ENCODE measurements at places on chromosomes 6 and 20.

DNA sequence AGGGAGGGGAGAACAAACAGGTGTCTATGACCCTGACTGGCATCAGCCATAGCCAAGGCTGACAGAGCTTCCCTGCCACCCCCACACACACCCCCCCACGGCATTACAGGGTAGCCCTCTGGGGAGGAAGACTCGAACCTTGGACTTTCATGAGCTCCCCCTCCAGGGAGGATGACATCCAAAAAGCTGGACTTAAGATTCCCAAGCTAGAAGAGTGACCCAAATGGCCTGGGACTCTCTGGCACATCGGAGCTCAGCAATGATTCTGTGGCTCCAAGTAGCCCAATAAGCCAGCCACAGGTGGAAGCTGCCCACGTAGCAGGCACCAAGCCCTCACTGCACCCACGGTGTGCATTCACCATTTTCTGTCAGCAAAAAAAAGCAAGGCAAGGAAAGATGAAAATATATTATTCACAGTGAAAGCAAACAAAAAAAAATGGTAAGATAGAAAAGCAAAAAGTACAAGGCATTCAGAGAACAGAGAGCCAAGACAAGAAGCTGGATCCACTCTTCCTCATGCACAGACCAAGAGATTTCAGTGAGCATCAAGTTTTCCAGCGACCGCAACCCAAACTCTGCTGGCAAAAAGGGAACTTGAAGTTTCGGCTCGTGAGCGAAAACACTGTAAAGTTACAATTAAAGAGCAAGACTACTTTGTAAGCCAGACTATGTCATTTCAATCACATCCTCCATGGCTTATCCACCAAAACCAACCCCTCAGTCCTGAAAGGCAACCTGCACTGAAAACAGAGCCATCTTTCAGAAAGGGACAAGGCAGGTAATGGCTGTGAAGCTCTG is 10.9 kb downstream of the JAG1 start:
- DNase-seq: no peak

DNA sequence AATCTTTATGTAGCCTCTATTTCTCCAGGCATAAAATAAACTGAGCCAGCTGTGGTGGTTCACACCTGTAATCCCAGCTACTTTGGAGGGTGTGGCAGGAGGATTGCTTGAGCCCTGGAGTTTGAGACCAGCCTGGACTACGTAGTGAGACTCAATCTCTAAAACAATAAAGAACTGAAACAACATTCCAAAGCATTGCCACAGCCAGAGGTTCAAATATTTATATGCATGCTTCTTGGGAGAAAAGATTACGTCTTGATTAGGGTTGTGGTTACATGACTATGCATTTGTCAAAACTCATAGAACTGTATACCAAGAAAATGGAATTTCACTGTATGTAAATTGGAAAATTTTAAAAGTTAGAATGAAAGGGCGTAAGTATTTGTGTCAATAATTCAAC is 27.7 kb upstream of the PAX1 start:
- DNase-seq: no peak

GRCh38 chr6:34865107-34865506 is 22.7 kb downstream of the TAF11 start:
- no peak for DNase-seq

DNA sequence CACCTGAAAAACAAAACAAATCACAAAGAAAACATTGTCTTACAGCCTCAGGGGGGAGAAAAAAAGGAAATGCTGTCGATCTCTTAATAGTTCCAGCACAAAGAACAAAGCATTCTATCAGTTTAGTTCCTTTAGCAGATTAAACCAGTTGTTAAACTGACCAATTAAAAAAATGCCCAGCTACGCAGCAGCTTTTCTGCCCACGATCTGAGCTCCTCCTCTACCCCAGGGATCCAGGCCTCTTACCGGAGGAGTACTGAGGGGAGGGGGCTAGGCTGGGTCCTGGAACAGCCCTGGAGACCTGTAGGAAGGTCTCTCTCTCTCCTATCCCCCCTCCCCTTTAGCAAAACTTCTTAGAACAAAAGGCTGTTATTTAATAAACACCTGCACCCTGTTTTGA is 13.4 kb downstream of the PTK7 start:
- no peak for DNase-seq

- DNase-seq: no peak
These were observed 27.8 kb upstream of the SRC start for GRCh38 chr20:37317994-37318640.

DNA sequence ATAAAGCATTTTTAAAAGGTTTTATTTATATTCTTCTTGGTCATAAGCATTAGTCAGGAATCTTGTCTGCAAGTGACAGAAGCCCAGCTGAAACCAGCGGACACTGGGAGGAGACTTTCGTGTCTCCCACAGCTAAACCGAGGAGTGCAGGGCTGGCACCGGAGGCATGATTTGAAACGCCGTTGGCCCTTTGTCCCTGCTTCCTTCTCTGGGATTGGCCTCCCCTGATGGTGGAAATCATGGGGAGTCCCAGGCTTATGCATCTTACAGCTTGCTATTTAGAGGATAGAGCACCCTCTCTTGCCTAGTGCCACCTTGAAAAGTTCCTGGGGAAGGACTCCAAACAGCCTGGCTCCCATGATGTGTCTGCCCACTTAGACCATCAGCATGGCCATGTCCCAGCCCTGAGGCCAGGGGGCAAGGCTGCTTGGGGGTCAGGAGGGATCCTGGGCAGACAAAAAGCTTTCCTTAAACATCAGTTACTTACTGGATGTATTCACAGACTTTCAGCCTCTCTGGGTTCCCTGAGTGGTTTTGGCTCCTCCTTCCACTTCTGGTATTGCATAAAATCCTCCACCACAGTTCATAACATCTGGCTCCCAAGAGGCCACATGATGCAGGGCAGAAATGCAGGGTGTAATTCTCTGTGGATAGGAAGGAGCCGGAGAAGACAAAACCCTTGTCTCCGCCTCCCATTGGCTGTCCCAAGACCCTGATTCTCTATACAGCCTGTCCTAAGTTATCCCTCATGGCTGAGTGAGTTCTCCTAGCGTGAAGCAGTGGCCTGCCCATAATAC is 49.3 kb upstream of the INSM1 start:
- no peak for DNase-seq

DNA sequence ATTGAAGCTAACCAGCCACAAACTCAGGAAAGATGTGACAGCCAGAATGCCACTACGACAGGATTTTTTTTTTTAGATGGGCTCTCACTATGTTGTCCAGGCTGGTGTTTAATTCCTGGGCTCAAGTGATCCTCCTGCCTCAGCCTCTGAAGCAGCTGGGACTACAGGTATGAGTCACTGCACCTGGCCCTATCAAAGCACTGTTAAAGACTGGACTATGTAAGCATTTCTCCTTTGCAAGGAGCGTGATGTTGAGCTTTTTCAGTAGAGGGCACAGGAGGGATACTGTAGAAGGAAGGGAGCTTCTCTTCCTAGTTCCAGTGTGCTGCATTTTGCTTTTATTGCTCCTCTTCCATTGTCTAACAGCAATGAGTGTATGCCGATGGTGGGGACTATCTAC is 35.8 kb downstream of the ZBTB9 start:
- no peak for DNase-seq

DNA sequence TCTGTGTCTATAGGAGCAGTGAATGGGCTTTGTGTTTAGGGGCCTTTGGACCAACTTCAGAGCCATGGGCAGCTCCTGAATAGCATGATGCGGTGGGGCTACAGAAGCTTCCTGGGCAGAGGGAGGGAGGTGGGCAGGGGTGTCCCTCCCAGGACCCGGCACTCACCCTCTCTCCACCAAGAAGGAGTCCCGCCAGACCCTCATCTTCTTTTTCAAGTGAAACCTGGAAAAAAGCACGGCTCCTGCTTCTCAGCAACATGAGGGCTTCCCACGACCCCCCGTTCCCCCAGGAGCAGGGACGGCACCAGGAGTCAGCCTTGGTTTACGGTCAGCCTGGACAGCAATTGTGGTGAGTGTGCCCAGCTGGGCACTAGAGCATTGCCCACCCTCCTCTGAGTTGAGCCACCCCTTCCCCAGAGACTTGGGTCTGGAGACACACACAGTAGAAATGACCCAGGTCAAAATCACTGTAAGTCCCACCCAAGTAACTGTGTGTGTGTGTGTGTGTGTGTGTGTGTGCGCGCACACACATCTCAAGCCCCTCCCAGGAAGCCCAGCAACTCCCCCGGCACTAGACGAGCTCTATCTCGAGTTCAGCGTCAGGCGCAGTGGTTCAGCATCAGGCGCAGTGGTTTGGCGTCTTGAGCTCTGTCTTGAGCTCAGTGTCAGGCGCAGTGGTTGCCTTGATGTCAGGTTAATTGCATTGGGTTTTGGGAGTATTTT is 108.2 kb downstream of the SULF2 start:
- DNase-seq: no peak

- DNase-seq: no peak
These were observed 28.4 kb upstream of the OSTM1 start for GRCh38 chr6:108102965-108103364.

DNA sequence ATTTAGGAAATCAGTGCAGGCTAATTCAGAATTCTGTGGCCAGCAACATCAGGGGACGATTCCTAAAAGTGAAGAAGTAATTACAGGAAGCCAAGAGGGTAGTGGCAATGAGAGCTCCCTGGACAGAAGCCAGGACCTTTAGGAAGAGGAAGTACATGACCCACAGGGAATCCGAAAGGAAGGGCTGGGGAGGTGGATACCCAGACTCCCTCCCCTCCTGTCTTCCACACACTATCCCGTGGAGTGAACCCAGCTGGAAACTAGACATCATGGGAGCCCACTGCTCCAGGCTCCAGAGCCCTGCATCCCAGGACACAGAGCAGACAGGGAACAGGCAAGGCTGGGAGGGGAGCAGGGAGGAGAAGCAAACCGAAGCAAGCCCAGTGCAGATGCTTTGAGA is 83.0 kb downstream of the SNX5 start:
- DNase-seq: no peak

GRCh38 chr20:38256966-38257365 is 3.6 kb downstream of the KIAA1755 start:
- DNase-seq: no peak

GRCh38 chr6:43269273-43270007 is 26.2 kb downstream of the TTBK1 start:
- DNase-seq: no peak

- no peak for DNase-seq
These were observed 98.1 kb upstream of the TNFAIP3 start for GRCh38 chr6:137768935-137769334.

DNA sequence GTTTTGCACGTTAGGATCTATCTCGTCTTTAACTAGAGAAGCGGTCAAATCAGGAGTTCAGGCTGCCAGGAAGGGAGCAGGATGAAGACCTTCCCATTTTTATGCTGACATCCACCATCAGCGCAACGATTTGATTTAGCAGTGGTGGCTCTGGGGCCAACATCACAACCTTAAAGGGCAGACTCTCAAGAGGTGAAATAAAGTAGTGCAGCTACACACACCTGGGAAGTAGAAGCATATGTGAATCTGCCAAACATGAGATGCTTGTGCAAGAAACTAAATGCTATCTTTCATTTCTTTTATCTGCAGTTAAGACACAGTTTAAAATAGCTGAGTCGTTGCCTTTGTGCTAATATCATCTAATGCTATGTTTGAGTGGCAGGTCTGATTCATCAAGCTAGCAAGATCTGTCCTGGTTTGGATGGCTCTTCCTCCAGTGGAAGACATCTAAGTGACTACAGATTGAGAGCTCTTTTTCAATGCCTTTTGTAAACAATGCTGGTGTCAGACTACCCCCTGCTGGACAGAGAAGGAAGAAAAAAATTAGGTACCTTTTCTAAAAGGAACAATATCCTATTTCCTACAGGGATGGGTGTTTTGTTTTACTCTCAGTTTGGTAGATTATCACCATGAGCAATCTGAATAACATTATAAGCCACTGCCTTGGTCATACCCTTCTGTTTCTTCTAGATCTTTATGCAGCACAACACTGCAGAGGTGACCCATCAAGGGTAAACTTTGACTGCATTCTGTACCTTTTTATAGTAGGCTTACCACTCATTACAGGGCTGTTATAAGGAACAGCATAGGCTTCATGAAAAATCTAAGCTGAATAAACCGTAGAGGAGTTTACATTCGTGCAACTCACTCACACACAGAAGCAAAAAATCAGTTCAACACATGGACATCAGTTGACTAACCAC is 171.6 kb upstream of the FBXL4 start:
- DNase-seq: no peak

- DNase-seq: no peak
These were observed 135.1 kb downstream of the B3GAT2 start for GRCh38 chr6:70821751-70822150.

DNA sequence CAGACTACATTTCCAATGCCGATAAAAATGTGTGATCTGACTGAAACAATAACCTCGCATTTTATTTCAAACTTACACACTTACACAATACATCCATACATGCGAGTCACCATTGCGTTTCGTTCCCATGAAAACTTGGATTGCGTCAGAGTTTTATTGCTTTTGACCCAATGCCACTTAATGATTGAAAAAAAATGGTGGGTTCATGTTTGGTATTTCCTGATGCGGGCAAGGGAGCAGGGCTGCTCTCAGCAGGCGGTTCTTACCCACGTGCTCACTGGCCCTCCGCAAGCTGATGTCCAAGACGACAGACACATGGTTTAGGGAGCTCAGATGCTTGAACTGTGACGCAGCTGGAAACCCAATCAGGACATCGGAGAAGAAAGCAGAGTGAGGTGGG is 281.0 kb upstream of the SULF2 start:
- DNase-seq: no peak

GRCh38 chr6:44926556-44926955 is 401.6 kb upstream of the RUNX2 start:
- DNase-seq: no peak

- DNase-seq: no peak
These were observed 284.4 kb downstream of the ESR1 start for GRCh38 chr6:152091851-152092341.

- no peak for DNase-seq
These were observed 33.0 kb upstream of the NFATC2 start for GRCh38 chr20:51575486-51575885.

GRCh38 chr6:143490775-143491174 is 20.7 kb downstream of the FUCA2 start:
- no peak for DNase-seq

DNA sequence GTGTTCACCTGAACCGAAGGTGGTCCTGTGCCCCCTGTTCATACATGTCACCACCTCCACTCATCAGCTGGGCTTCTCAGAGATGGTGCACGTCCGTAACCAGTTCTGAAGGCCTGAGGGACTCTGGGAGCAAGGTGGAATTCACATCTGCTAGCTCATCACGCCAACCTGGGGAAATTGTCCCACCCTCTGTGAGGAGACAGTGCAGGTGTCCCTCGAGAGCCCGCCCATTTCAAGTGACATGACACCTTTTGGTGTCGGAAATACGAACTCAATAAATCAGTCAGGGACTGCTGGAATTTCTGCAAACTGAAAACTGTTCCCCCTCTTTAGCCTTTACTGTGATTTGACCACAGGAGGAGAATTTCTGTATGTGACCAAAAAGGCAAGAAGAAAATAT is 99.4 kb downstream of the SYNDIG1 start:
- no peak for DNase-seq

GRCh38 chr20:50273601-50274491 is 83.2 kb downstream of the CEBPB start:
- no peak for DNase-seq

- no peak for DNase-seq
These were observed 162.5 kb downstream of the KHDC1L start for GRCh38 chr6:73062837-73063236.

- no peak for DNase-seq
These were observed 434.7 kb downstream of the BCKDHB start for GRCh38 chr6:80541181-80541580.
